ENCODE measurements at places on chromosomes 5 and 9. TPM values are rescaled to one million over a fixed set of nuclear protein-coding genes. Genes with fewer than 3 reads are reported as not detected.

DNA sequence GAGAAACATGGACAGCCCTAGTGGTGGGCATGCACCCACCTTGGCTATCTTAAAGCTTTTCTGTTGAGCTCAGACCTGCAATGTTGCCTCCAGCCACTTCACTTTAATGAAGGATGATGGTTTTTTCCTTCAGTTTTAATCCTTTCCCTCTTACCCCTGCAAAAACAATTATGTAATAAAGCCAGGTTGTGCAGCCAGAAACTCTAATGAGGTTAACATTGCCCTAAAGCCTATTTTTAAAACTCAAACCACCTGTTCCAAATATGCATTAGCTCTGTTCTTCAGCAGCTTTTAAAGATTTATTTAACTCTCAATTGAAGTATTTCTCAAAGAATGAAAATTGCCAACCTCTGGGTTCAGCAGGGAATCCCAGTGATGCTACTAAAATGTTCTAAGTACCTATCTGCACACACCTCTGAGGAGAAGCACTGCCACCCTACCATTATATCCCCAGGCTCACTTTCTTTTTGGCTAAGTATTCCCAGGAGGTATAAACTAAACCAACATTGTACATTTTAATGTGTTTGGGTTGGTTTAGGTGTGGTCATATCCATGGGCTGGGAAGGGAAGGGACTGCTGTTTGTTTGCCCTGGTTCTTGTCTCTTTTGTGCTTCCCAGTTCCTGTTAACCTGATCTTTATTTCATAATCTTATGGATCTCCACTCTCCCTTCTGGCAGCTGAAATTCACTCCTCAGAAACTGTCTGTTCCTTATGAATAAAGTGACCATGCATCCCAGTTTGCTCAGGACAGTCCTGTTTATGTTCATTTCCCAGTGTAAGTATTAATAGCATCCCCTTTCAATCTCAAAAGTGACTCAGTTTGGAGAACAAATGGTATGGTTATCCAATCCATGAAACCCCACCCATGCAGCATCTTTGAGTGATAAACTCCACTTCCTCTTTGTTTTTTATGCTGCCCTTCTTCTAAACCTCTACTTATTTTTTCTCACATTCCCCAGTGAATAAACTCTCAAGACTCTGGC lies 251.7 kb downstream of the RAB3C start:
- DNase-seq = no peak

DNA sequence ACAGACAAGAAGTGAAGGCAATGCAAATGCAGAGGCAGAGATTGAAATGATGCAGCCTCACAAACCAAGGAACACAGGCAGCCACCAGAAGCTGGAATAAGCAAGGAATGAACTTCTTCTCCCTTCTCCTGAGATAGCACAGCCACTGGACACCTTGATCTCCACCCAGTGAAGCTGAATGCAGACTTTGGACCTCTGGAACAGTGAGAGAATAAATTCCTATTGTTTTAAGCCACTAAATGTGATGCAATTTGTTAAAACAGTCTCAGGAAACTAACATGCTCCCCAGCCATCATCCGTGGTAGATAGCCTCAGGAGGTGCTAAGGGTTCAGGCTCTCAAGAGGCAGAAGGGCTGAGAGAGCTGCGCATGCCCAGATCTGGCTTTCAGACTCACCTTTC lies 512.2 kb upstream of the ZNF608 start:
- DNase-seq = no peak

GRCh38 chr9:122904466-122904822 lies 715 bp downstream of the RC3H2 start:
- DNase-seq = peak; percentile 50

DNA sequence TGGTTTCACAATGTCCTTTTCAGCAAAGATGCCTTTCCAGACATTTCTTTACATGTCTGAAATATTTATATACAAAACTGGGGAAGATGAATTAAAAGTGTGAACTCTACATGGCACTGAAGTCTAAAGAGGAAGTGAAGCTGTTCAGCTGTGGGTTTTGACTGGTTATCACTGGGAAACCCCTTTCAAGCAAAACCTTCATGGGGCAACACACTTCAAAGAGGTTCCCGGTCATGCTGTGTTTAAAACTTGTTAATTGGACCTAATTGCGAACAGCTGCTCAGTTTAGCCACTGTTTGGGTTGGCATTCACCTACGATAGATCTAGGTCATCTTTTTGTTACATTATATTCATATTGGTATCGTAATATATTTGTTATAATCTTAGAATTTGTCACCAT lies 20.0 kb upstream of the GDNF start:
- DNase-seq = no peak

DNA sequence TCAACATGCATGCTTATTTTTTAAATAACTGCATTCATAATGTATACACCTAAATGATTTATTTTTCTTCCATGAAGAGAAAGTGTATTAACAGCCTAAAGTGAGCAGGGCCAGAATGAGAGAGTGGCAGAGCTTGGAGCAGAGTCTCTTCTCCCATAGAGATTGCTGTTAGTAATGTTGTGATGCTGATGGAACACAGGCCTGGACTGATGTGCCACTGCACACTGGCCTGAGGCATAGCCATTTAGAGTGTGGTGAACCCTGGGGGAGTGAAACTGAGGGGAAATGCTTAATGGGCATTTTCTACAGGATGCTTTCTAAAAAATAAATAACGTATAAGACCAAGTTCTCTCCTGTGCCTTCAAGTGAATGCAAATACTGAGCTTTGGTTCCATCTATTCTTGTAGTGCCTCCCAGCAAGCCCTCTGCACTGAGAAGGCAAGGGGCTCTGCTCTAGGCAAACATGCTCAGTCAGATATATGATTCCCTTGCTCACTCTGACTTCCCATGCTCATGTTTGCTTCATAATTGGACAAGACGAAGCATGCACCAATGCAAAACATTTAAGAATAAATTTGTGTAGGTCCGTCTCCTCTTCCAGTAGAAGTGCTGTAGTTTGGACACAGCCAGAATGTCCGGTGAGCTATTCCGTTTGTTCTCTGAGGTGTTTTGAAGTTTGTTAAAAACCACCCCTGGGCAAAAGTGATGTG lies 185.7 kb downstream of the PBX3 start:
- no peak for DNase-seq

DNA sequence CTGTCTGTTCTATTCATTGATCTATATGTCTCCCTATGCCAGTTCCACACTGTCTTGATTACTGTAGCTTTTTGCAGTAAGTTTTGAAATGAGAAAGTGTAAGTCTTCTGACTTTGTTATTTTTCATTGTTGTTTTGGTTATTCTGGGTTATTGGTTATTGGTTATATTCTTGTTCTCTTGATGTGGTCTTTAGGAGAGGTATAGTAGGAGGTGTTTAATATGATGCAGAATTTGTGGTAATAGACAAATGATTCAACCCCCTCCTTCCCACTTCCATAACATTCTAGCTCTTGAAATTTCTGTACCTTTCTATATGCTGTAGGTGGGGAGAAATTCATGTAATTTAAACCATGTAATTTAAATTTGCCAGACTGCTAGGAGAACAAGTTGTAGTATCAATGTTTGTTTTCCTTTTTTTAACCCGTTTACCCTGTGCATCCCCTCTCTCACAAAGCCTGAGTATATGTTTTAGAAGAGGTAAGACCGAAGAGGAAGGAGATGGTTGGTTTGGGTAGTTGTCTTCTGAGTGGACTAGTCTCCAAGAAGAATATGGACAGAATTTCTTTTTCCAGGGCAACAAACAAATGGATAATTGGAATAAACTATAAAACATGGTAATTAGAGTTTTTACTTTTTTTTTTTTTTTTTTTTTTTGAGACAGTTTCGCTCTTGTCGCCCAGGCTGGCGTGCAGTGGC lies 19.2 kb downstream of the ANKHD1 start:
- DNase-seq = no peak

DNA sequence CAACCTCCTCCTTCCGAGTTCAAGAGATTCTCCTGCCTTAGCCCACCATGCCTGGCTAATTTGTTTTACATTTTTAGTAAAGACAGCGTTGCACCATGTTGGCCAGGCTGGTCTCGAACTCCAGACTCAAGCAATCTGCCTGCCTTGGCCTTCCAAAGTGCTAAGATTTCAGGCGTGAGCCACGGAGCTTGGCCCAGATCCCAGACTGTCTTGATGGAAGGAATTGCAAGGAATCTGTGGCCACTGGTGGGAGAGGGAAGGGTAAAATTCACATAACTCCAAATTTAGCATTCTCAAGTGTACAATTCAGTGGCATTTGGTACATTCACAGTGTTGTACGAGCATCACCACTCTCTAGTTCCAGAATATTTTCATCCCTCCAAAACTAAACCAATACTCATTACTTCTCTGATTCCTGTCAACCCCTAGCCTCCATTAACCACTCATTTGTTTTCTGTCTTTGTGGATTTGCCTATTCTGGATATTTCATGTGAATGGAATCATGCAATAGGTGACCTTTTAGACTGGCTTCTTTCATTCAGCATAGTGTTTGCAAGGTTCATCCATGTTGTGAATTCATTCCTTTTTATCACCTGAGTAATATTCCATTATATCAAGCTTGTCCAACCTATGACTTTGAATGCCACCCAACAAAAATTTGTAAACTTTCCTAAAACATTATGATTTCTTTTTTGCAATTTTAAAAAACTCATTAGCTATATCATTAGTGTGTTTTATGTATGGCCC lies 8.9 kb upstream of the MYO10 start:
- no peak for DNase-seq

GRCh38 chr9:137648396-137648795 lies 29.6 kb downstream of the EHMT1 start:
- DNase-seq = peak; percentile 28

GRCh38 chr5:74639807-74640449 lies 600 bp downstream of the ENC1 start:
- DNase-seq = peak; percentile 49

GRCh38 chr9:114289106-114289505 lies 33.8 kb upstream of the ORM1 start:
- no peak for DNase-seq

- peak; percentile 49 for DNase-seq
Observed at GRCh38 chr5:18745042-18745987, 1111.1 kb downstream of the TAF11L14 start.

DNA sequence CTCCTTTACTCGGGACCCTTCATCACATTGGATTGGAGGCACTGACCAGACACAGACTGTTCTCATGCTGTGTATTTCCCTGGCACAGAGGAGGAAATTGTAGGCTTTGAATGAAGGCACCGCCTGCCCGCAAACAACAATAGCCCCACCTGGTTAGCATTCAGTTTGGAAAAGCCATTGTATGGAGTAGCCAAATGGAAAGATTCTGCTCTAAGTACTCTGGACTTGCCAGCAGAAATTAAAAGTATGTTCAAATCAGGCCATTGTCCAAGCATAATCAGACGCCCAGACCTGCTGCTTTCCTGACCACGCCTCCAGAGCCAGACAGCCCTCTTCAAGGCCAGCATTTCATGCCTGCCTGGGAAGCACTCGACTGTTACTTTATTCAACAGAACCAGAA lies 8.0 kb upstream of the SEMA4D start:
- no peak for DNase-seq

GRCh38 chr5:149550268-149550583 lies 1.0 kb downstream of the CSNK1A1 start:
- DNase-seq = peak; percentile 58

GRCh38 chr9:127360829-127361228 lies 36.1 kb upstream of the SLC2A8 start:
- DNase-seq = peak; percentile 68

- DNase-seq = no peak
Observed at GRCh38 chr5:154296525-154297159, 106.1 kb downstream of the GALNT10 start.

DNA sequence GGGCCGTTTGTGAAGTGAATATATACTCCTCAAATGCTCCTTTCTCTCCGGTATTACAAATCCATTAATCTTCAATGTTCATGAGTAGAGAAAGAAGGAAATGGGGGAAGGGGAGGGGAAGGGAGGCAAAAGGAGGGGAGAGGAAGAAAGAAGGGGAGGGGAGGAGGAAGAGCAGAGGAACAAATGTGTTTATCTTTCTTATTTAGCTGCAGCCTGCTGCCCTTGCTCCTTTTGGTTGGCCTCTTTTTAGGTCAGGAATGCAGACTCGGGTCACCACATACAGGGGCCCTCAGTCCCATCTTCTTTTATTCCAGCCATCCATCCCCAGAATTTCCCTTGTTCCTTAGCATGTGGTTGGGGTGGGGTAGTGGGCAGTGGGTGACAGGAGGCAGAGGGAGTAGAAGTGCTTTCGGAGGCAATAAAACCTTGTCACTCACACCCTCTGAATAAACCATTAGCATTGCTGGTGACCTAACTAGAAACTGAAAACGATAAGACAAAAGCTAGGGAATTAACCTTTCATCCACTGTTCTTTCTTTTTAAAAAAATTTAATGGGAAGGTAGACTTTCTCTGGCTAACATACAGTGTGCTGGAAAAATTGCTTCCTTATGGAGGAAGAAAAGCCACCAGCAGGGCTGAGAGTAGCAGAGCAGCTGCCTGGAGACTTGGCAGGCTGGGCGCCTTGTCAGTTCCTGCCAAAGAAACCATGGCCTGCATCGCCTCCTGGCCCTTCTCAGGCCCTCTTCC lies 16.8 kb upstream of the PRLR start:
- DNase-seq = peak; percentile 44

- DNase-seq = peak; percentile 82
Observed at GRCh38 chr9:130938652-130939404, at the start of gene FIBCD1. Gene FIBCD1 (minus strand): TSS chr9:130939247. CDS start chr9:130938607, 640 bp downstream.

DNA sequence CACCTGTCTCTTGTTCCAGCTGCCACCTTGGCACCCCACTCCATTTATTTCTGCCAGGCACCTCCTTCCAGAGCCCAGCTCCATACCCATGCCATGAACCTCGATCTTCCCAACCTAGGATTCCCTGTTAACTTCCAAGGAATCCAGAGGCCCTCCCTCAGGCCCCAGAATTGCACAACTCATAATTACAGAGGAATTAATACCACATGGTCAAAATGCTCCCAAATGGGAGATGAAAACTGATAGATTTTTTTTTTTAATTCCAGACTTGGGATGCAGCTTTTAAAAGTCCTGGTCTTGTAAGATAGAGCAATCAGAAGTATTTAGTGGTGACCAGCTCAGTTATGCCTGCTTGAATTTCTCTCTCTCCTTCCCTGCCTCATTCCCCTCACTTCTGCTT lies 96.2 kb upstream of the CCDC112 start:
- no peak for DNase-seq

- peak; percentile 98 for DNase-seq
Observed at GRCh38 chr5:123511648-123512605, at the start of gene CSNK1G3. Gene CSNK1G3 (plus strand): TSS chr5:123512177. CDS start chr5:123545664, 33,487 bp downstream.

DNA sequence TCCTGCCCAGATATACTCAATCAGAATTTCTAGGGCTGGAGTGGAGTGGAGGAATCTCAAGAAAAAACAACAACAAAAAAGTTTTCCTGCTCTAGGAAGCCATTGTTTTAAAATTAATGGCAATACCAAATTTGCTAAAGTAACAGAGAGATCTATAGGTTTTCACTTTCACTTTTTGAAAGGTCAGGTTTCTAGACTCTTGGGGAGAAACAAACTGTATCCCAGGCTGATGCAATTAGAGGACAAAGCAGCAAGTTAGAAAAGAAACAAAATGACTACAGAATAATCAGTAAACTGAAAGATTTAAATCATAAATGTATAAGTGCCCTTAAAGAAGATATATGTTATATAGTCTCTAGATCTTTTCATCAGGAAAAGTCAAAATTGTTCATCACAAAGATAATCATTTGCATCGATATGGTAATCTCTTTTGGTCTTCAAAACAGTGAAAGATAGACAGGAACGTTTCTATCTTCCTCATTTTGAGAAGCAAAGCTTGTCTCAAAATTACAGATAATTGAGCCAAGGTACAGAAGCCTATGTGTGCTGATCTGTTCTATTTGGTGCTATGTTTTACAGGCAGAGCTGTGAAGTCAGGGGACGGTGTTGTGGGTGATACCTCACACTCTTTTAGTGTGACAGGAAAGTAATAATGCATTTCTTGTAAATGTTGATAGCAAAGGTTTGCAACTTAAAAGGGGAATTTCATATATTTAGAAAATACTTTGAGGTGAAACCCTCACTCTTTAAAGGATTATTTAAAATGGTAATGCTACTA lies 1746.6 kb upstream of the C9orf72 start:
- DNase-seq = no peak

Gene PFN3
- not detected for total RNA-seq

Gene TMEM174
- not detected for total RNA-seq

Gene RORB
- 2.9 TPM for total RNA-seq

Data from Daoy (cell line).